ENCODE measurements at places on chromosomes 12 and 14.

DNA sequence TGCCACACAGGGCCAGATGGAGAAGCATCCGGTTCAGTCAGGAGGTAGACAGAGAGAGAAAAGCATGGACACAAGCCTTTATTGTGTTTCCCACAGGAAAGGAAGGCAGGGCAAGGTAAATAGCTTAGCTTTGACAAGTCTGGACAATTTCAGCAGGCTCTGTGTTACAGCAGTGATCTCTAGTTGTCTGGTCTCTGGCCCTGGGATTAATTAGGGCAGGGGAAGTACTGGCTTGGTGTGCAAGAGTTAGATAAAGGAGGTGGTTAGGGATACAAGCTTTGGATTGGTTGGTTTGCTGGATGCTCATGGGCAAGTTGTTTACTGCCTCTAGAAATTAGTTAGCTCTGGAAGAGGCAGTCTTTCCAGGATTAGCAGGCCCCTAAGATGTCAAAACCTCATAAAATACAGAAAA, 15.1 kb upstream of the NGDN start:
- DNase-seq = no peak

DNA sequence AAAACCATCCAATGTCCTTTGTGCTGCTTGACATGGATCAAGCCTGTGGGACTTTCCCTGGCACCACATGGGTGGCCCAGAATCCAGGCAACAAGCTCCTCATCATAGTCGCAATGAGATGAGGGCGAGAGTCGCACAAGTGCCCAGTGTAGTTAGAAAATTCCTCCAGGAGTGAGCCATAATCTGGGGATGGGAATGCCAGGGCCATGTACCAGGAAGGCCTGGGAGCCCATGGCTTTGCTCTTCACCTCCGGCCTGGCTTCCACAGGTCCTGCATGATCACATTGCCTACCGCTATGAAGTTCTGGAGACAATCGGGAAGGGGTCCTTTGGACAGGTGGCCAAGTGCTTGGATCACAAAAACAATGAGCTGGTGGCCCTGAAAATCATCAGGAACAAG, 33.9 kb downstream of the DYRK4 start:
- no peak for DNase-seq

DNA sequence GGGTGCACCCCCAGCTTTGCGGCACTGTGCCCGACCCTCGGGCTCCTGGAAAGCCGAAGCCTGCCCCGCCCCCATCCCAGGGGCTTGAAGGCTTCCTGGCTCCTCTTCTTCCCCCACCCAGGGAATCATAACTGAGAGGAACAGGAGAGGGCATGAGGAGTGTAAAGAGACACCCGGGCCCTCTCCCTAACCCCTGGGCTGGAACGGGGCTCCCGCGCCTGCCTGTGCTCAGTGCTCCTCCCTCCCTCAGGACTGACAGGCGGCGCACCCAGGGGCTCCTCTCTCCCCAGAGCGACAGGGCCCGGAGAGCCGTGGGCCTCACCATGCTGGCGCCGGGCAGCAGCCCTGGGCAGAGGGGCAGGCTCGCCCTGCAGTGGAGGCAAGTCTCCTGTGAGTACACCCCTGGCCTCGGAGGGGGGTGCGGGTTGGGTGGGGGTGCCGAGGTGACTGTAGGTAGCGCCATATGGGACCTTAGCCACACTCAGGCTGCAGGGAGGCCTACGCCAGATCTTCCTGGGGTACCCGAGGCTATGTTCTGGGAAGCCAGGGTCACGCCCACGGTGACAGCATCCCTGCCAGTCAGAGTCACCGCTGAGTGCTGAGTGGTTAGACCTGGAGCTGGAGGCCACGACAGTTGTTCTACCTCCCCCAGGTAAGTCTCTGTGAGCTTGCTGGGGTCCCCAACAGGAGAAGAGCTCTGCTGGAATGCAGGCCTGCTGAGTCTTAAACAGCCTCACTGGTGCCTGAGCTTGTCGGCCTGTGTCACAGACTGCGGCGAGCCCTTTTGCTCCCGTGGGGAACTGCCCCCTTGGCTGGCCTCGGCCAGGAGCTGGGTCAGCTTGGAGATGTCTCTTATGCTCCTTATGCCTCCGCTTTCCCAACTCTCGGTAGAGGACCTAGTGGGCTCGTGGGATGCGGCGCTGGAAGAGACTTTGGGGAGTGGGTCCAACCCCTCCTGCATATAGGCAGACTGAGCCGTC, 7.8 kb downstream of the LRTM2 start:
- DNase-seq = no peak

DNA sequence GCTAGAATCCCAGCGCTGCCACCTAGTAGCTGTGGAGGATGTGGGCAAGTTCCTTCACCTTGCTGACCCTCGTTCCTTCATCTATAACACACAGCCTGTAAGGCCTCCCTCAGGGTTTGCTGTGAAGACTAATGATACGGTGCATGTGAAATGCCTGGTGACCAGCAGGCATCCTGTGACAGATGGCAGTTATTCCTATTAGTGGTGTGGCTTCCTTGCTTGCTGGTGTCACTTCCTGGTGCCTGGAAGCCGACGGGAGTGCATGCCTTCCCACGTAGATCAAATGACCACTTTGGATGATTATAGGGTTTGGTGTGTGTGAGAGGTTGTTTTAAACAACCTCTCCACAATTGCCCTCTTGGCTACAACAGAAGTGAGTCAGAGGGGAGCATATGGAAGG, 894.9 kb downstream of the VRK1 start:
- DNase-seq = no peak

DNA sequence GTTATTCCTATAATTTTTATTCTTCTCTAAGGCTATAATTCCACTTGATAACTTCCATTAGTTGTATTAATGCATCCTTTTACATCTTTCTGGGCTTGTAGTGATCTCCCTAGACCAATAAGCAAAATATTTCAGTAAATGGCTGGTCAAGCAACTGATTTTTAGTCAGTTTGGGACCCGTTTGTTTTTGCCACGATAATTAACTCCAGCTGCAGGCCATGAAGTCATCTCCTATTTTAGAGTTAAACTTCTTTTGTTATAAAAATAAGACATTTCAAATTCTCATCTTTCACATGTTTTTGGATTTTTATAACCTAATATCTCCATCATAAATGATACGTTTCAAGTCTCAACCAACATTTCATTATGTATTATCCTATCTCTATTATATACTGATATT, 49.4 kb downstream of the MAGOHB start:
- DNase-seq = no peak

DNA sequence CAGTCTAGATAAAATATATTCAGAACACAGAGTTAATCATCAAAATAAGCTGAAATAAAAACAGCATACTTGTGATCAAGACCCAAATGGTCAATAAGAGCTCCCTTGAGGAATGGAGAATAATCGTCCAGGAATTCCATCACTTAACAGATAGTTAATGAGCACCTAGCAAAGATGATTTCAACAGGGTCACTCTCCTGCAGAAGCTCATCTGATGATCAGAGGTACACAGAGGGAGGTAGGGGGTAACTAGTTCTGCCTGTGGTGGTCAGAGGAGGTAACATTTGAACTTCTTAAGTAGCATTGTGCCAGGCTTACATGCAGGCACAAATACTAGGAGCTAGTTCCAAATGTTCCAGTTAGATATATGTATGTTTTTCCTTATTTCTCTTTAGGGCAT, 9.5 kb downstream of the MED13L start:
- DNase-seq = no peak

DNA sequence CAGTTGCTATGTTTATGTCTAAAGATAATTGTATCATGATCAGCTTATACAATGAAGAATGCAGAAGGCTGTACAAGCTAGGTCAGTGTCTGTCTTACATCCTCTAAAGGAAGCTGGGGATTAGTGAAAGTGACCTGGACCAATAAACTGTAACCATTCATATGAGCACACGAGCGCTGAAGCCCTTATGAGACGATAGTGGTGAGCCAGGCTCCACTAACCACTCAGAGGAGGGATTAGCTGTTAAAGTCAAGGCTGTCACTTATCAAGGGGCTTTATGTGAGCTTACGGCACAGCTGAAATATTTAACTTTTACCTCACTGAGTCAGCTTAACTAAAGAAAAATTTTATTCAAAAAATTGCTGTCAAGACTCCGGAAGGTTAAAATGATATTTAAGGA, 30.3 kb downstream of the NDUFA12 start:
- no peak for DNase-seq

GRCh38 chr12:24416423-24417109, 467.1 kb upstream of the SOX5 start:
- no peak for DNase-seq

DNA sequence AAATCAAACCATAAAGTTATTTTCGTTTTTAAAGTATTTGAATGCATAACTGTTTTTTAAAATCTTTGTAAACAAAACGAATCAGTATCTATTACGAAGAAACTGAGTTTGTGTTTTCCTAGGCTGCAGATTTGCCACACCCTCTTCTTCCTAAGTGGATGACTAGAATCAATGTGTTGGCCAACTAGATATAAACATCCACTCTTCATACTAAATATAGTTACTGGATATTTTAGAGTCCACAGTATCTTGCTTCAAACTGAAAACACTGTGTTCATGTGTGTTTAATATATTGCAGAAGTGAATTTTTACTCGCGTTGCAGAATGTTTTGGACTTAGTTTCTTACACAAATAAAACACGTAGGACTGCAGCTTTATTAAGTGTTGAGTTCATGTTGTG, 63.2 kb downstream of the KLHL28 start:
- DNase-seq = no peak

- DNase-seq = no peak
Observed at GRCh38 chr12:52801773-52802172, 5.9 kb upstream of the KRT3 start.

- DNase-seq = no peak
Observed at GRCh38 chr12:56633468-56634241, 3.5 kb upstream of the BAZ2A start.

GRCh38 chr12:107283652-107284051, 190.3 kb upstream of the CRY1 start:
- no peak for DNase-seq

GRCh38 chr14:49865431-49865859, 12.9 kb upstream of the NEMF start:
- peak; percentile 25 for DNase-seq

DNA sequence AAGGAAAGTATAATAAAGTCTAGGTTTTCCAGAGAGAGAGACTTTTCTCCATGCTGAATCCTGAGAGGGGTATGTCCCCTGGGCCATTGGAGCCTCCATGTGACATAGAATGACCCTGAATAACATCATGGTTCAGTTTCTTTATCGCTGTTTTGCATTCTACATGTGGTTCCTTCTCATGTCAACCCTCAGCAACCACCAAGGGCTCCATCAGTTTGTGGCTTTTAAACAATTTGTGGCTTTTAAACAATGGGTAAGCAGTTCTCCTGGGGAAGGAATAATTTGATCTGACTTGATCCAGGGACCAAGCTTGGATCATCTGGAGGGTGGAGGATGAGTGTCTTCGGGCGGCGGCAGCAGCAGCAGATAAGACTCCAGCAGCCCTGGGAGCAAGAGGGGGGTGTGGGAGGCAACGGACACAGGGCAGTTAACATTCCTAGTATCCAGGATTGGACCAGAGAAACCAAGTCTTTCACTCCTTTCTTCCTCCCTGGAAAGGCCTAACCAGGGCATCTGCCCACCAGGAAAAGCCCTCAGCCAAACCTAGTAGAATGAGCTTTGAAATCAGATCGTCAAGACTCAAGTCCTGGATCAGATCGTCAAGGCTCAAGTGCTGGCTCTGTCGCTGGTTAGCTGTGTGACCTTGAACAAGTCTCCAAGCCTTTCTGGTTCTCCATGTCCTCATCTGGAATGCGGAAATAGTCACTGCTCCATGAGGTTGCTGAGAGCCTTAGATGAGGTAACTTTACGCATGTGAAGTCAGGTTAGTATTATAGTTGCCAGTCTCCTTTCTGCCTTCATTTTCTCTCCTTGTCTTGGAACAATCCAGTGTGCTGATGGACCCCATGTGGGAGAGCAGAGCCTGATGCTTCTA, 27.8 kb upstream of the FAM222A start:
- no peak for DNase-seq

DNA sequence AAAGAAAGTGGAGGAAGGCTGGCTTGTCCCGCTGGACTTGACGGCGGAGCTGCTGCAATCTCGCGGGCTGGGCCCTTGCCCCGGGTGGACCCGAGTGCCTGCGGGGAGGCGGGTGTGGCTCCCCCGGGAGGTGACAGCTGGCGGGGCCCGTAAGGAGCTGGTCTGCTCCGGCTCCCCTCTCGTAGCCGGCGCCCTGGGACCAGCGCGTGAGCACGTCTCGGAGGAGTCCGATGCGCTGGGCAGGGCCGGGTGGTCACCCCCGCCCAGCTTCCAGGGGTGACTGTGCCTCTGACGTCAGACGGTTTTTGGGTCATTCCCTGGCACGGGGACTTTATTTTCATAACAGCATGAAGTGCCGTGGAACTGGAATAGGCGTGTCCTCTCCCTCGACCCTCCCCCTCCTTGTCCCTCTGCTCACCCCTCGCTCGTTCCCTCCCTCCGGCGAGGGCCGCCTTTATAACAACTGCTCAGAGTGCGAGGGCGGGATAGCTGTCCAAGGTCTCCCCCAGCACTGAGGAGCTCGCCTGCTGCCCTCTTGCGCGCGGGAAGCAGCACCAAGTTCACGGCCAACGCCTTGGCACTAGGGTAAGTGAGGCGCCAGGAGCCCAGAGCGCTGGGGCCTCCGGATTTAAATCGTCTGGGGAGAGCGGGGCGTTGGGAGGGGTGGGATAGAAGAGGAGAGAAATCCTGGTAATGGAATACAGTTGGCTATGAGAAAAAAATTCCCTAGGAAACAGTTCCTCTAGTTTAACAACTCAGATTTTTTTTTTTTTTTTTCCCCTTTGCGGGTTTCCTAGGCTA, at the start of gene GPRC5A:
Gene GPRC5A (plus strand): TSS at position 483 of the 801 bp plus-strand sequence. CDS start 16,688 bp downstream, outside the sequence.
- peak; percentile 30 for DNase-seq

GRCh38 chr14:44669496-44669895, 162.4 kb upstream of the FSCB start:
- no peak for DNase-seq

DNA sequence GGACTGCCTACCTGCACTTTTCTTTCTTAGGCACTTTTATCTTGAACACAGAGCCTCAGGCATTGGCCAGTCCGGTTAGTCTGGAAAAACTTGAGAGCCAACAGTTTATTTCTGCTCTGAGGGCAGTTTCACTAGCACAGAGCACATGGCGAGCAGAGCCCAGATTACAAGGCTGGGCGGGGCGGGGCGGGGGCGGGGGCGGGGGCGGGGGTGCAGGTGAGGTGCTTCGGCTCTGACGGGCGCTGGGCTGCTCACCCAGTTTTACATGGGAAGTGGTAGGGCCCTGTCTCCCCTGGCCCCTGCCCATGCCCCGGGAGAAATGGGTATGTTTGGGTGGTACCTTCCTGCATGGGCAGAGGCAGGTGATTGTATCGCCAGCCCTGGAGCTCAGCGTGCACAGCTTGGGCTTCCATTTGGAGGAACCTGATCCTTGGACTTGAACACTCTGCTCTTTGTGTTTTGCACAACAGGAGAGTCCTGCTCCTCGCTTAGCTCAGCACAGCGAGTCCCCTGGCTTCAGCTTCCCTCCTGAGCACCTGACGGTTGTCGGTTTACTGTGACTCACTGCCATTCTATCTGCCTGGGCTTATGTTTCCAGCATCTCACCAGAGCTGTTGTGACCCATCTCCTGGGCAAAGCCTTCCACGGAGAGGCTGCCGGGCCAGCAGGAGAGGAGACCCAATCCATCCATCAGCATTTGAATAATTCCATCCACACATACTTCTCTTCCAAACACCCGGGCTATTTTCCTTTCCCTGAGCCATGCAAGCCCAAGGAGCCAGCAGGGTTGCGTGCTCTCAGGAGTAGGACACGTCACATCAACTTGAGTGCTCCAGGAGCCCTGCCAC, 108.5 kb downstream of the ARF6 start:
- DNase-seq = no peak
